ENCODE measurements at places on chromosomes 4 and X. TPM values are rescaled to one million over a fixed set of nuclear protein-coding genes. Genes with fewer than 3 reads are reported as not detected.
A peak's percentile ranks its signal among the peaks of the same experiment; 100 is the strongest.

PNMA6F gene
- total RNA-seq = not detected

- DNase-seq = no peak
Measured at GRCh38 chr4:152033621-152034020, 272.8 kb upstream of the GATB start.

DNA sequence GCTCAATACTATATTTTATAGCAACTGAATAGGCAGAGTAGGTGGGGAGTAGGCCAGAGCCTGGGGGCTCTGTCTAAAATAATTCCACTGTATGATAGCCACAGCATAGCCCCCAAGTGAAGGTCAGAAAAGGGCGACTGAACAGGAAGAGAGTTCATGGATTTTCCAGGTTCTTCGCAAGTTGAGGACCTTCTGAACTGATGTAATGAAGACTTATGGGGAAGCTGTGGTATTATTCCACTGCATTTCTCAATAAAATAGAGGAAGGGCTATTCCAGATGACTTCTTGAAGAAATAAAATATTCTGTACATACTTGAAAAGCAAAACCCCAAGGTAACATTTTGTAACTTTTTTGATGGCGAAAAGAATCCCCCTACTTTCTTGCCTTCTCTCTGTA, 231.4 kb upstream of the GPC4 start:
- no peak for DNase-seq

DNA sequence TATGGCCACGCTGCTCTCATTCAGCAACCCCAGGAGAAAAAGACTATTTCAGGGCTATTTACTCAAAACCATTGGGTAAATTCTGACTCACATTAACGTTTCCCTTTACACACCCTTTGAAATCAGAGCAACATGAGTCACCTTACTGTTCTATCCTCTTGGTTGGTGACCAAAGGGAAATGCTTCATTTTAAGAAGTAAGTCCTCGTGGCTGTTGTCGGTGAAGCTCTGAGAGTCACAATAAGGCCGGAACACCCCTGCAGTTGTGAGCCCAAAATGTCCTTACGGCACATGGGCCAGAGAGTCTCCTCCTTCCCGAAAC, 56.3 kb upstream of the SPRY1 start:
- DNase-seq = no peak

GRCh38 chr4:149293046-149293649, 522.5 kb downstream of the IQCM start:
- DNase-seq = no peak

LRIT3 gene
- not detected for total RNA-seq

HTR2C gene
- not detected for total RNA-seq

DNA sequence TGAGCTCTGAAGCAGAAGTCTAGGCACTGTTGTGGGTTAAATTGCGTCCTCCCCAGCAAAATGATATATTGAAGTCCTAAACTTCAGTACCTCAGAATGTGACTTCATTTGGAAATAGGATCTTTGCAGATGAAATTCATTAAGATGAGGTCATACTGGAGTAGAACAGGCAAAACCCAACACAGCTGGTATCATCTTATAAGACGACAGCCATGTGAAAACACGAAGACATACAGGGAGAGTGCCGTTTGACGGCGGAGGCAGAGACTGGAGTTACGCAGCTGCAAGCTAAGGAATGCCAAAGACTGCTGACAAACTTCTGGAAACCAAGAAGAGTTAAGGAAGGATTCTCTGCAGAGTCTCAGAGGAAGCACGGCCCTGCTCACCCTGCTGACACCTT, 241.5 kb downstream of the MAML3 start:
- no peak for DNase-seq

GRCh38 chr4:136743238-136743637, 789.1 kb downstream of the PCDH18 start:
- DNase-seq = no peak

SEPTIN6 gene
- 10.1 TPM for total RNA-seq

PAGE1 gene
- not detected for total RNA-seq

- DNase-seq = no peak
Measured at GRCh38 chr4:172927096-172927814, 241.4 kb upstream of the GALNT7 start.

DNA sequence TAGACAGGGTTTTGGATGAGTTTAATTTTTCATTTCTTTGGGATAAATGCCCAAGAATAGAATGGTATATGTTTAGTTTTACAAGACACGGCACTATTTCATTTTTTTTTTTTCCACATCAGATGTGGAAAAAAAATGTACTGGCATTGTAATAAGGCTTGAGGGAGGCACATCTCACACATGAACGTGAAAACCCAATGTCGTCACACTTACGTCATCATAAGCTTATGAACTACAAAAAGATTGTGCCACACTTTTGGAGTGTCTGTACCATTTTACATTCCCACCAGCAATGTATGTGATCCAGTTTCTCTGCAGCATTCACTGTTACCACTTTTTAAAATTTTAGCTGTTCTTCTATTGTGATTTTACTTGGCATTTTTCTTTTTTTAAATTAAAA, 74.2 kb downstream of the TAF1 start:
- DNase-seq = no peak

GRCh38 chr4:13174001-13174400, 310.1 kb downstream of the RAB28 start:
- peak; percentile 73 for DNase-seq

- no peak for DNase-seq
Measured at GRCh38 chr4:172947594-172947993, 221.0 kb upstream of the GALNT7 start.

QDPR gene
- 53.7 TPM for total RNA-seq

PWWP3B gene
- 11.5 TPM for total RNA-seq

ARHGAP36 gene
- not detected for total RNA-seq

BTK gene
- total RNA-seq = 5.4 TPM

DNA sequence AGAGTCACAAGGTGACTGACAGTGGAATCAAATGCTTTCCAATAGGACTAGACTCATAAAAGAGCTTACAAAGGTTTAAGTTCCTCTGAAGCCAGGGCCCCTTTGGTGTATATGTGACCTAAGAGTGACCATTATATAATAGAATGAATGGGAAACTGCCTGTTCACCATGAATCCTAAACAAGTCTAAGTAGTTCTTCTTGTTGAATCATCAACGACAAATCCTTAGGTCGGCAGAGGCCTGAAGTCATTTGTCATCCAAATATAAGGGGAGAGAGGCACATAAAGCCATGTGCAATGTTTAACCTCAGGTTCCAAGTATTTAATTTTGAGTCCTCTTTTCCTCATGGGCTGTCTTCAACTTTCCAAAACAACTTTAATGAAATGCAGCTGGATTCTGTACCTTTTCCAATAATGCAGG, 122.4 kb downstream of the RASL11B start:
- DNase-seq = no peak

SLC25A31 gene
- total RNA-seq = not detected

- DNase-seq = no peak
Measured at GRCh38 chr4:126800575-126801141, 832.1 kb upstream of the INTU start.

GRCh38 chrX:14504960-14505538, 24.3 kb upstream of the GLRA2 start:
- no peak for DNase-seq

GRCh38 chrX:48573690-48574269, 504 bp upstream of the RBM3 start:
- DNase-seq = no peak

DNA sequence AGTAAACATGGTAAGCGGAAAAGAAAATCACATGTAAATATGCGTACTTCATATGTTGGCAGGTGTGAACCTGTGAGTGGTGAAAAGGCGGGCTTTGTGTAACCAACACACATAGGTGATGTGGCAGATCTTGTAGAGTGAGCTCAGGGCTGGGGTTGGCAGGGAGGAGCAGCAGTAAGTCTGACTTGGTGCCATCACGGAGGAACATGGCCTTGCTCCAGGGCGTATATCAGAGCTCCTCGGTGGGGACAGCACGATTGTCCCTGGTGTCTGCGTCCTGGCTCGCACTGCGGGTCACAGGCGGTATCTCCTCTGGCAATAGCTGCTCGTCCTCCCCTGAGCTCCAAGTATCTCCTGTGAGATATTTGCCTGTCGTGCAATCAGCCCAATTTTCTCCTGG, 733.6 kb downstream of the TRIML1 start:
- DNase-seq = no peak

FRMD7 gene
- not detected for total RNA-seq

- DNase-seq = no peak
Measured at GRCh38 chrX:97326456-97326855, 442.7 kb downstream of the RPA4 start.

DNA sequence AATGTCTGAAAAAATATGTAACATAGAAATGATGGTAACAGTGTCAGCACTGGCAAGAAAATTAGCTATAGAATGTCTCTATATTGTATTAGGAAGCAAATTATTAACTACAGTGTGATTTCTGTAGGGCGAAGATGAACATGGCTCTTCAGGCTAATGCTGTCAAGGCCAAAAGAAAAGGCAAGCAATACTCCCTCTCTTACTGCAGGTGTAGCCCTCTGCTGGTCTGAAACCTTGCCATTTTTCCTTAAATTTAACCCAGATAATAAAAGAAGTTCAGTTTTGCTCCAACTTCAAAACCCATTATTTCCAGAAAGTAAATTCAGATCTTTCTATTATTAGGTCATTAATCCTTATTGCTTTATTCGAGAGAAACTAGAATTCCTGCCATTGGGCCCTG, 215.9 kb downstream of the LRBA start:
- DNase-seq = no peak

GRCh38 chr4:76380561-76380960, 40.4 kb downstream of the CCDC158 start:
- DNase-seq = no peak

- no peak for DNase-seq
Measured at GRCh38 chrX:38095971-38096529, 89.7 kb downstream of the SYTL5 start.

MAGEC1 gene
- not detected for total RNA-seq

GRCh38 chr4:3077796-3078195, 3.3 kb downstream of the HTT start:
- DNase-seq = no peak

DNA sequence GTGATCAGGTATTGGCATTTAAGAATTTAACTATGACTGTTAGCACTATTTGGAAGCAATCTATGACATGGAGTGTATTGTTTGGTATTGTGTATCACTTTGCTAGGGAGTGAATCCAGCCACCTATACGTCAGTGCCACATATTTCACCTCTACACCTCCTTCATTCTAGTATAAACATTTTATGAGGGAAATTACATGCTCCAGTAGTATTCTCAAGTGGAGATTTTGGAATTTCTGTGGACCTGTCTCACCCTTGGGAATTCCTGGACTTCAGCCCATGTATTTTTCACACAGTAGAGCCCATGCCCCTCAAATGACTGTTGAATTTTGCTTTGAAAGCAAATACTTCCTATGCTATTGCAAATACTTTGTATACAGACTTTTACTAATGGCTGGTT, 11.3 kb downstream of the BST1 start:
- DNase-seq = no peak

DNA sequence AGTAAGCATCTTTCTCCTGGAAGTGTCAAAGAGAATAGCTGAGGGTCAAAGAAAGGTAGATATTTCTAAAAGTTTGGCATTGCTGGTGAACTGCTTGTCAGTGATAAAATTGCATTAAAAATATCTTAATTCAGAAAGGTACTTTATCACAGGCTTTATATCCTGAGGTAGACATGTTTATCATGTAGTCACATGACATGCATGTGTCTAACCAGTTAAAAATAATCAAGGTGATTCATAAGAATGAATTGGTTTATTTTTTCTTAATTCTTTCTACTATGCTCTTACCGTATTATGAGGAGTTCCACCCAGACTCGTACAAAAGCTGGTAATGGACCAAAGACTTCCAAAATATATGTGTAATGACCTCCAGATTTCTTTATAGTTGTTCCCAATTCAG, 6.1 kb downstream of the SLC7A11 start:
- no peak for DNase-seq

AR gene
- total RNA-seq = 23.9 TPM

HTN1 gene
- not detected for total RNA-seq

GRCh38 chr4:176262243-176262642, 6.8 kb downstream of the ASB5 start:
- DNase-seq = no peak

DNA sequence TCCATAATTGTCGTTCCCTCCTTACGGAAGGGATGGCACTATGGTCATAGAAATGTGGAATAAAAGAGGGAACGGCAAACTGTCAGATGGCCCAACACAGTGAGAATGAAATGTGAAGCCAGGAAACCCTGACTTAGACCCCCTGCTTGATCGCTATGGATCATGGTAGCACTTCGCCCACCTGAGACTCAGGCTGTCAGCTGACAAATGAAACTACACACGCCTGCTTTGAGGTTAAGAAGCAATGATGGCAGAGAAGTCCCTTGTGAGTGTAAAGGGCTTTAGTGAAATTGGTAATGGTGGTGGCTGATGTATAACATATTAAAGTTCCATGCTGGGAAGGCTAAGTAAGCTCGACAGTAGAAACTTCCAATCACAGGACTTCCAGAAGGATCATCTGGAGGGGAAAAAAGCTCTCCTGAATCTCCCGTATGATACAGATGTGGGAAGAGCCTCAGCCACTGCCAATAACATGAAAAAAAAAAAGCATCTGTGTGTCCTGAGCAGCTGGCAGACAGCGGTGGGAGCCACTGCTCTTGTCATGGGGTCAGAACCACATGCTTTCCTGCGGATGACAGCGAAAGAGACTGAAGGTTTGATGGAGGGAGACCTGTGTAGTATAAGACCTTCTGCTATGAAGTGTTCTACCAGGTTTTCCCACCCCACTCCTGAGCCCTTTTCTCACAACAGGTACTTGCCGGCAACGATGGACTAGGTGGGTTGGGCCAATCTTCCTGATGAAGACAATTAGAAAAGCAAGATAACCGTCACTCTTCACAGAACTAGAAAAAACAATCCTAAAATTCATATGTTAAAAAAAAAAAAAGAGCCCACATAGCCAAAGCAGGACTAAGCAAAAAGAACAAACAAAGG, 107.6 kb downstream of the AFAP1 start:
- DNase-seq = no peak

- no peak for DNase-seq
Measured at GRCh38 chrX:82141942-82142341, 940.0 kb downstream of the SH3BGRL start.

IL2RG gene
- total RNA-seq = 2.8 TPM

- no peak for DNase-seq
Measured at GRCh38 chr4:152304220-152304619, 231.7 kb downstream of the FBXW7 start.

MAGEA12 gene
- total RNA-seq = not detected

DNA sequence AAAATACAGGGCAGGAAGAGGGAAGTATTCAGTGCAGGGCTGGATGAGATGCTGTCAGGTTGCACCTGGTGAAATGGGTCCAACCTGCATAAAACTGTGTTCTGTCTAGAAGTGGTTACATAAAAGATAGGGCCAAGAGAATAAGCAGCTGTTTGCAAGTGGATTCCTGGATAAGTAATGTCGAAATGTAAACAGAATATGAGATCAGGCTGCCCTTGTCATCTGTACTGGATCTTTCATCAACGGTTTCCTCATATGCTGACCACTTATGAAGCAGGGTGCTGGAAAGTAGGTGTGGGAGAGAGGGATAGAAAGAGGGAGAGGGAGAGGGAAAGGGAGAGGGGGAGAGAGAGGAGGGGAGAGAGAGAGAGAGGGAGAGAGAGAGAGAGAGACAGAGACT, 349.8 kb upstream of the CPEB2 start:
- no peak for DNase-seq

- DNase-seq = no peak
Measured at GRCh38 chr4:182971702-182972101, 54.5 kb upstream of the DCTD start.

STOX2 gene
- total RNA-seq = 9.9 TPM
